Foreskin keratinocyte (primary cell): ENCODE measurements at places on chromosomes 5 and 9. TPM values are rescaled to one million over a fixed set of nuclear protein-coding genes. Genes with fewer than 3 reads are reported as not detected.

Gene DBH
- not detected in 2 replicates for total RNA-seq

DNA sequence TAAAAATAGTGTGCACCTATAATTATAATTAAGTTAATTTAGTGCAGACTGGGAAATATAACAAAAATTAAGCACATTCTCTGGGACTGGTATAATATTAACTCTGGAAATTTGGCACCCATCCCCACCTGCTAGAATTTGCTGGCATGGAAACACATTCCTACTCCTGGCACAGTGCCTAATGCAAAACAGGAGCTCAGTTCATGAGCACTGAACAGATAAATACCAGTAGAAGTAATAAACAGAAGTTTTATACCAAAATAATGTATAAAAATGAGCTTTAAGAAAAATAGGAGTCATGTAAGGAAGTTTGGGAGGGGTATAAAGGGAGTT is 23.7 kb upstream of the NPR3 start:
- DNase-seq, result no peak

DNA sequence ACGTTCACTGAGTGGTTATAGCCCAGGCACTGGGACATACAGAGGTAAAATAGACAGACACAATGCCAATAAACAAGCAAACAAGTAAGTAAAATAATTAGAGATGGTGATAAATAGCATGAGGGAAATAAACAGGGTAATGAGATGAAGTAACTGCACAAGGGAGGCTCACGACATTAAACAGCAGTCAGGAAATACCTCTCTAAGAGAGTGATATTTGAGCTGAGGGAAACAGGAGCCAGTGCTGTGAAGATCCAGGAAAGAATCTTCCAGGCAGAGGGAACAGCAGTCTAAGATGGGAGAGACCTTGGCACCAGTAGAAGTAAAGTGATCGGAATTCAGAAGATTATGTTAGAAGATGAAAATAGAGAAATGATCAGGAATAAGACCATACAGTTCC is 279.4 kb downstream of the HINT1 start:
- DNase-seq, result no peak

Gene RABEPK
- 30.4 and 33.2 TPM in 2 replicates for total RNA-seq

Gene SAXO1
- not detected in 2 replicates for total RNA-seq

DNA sequence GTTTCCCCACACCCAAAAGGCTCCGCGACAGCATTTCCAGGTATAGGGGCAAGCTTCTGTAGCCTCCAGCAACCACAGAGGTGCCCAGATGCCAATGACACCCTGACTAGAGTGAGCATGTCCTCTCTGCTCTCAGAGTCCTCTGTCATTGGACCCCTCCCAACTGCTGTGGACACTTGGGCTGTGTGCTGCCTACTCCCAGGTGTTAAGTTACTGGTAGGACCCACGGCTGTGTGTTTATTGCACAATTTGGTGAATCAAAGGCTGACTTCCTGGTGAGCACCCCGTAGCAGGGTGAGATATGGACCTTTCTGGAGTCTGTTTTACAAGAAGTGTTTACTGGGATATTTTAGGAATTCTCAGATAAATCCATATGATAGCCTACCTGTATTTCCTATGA is 36.0 kb downstream of the SH3GL2 start:
- DNase-seq, result no peak

Gene IFNK
- total RNA-seq, result 55.8 and 72.0 TPM in 2 replicates

Gene ARHGEF28
- total RNA-seq, result 84.1 and 134 TPM in 2 replicates

Gene PCDHB11
- 0.03 TPM in 1 of 2 replicates, not detected in the other for total RNA-seq

GRCh38 chr5:32358611-32359010 is 45.9 kb upstream of the MTMR12 start:
- no peak for DNase-seq

- DNase-seq, result no peak
Measured at GRCh38 chr5:62621280-62621679, 42.7 kb downstream of the LRRC70 start.
